CD4-positive, alpha-beta memory T cell (primary cell): ENCODE measurements at places on chromosomes 1 and 21. TPM values are rescaled to one million over a fixed set of nuclear protein-coding genes. Genes with fewer than 3 reads are reported as not detected.

DNA sequence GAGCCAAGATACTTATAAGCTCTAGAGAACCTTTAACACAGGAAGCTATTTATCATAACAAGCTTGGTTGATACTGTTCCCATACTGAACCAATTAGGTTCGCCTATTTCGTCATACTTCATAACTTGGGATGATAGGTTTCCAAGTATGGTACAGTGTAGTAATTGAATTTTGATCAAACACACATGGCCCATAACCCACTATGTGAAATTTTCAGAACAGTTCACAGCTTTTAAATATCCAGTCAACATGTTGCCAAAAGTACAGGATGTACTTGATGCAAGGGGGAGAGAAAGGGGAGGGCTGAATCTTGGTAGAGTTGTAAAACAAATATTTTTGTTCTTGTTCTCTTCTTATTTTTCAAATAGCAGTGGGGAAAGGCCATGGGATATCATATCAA, 86.6 kb downstream of the TM2D1 start:
- DNase-seq, result no peak

GRCh38 chr1:172041102-172041501, 199.8 kb downstream of the DNM3 start:
- no peak for DNase-seq

GRCh38 chr21:16199539-16199938, 469.8 kb downstream of the USP25 start:
- no peak for DNase-seq

- DNase-seq, result no peak
Measured at GRCh38 chr1:84410328-84411095, 12.2 kb downstream of the DNASE2B start.

- DNase-seq, result no peak
Measured at GRCh38 chr21:25836396-25836795, 101.6 kb downstream of the GABPA start.

OPRD1 gene
- polyA plus RNA-seq, result 0.03 TPM

GRCh38 chr1:223221686-223222085, 78.6 kb upstream of the TLR5 start:
- DNase-seq, result no peak

TAF12 gene
- polyA plus RNA-seq, result 53.4 TPM

DNA sequence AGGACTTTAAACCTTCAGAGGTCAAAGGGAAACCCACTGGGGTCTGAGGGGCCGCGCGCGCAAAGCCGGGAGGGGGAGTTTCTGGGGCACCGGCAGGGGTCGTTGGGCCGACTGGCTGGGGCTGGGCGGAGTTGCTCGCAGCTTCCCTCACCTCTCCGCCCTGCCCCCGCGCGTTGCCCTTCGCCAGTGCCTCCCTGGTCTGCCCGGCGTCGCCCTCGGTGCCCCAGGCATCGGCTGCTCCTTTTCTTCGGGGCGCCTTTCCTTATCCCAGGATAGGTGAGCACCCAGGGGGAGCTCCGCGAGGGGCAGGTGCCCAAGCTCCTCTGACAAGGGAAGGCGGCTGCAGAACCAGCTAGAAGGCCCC, 390 bp upstream of the NGF start:
- DNase-seq, result no peak

WDTC1 gene
- 6.6 TPM for polyA plus RNA-seq

GRCh38 chr1:238861342-238862066, 524.9 kb upstream of the CHRM3 start:
- DNase-seq, result no peak

GRCh38 chr21:43346551-43346950, 80.4 kb downstream of the SIK1 start:
- no peak for DNase-seq

- no peak for DNase-seq
Measured at GRCh38 chr1:46755121-46755520, 36.2 kb upstream of the EFCAB14 start.

GRCh38 chr1:213099682-213100399, 48.8 kb downstream of the RPS6KC1 start:
- DNase-seq, result no peak

DNA sequence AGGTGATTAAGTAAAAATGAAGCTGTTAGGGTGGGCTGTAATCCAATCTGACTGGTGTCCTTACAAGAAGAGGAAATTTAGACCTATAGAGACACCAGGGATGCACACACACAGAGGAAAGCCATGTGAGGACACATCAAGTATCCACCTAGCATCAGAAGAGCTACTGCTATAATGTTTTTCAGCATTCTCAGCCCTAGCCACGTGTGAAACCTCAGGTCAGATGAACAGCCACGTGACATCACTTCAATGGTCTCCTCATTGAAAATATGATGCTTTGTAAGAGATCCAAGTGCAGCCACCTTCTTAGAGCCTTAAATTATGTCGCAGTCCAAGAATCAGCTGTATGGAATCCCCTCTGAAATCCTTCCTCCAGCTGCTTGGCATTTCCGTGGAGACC, 65.1 kb downstream of the C1orf87 start:
- DNase-seq, result no peak

CENPF gene
- polyA plus RNA-seq, result 0.92 TPM
